ENCODE measurements at places on chromosomes 5 and 9. TPM values are rescaled to one million over a fixed set of nuclear protein-coding genes. Genes with fewer than 3 reads are reported as not detected.

The IL17B gene
- total RNA-seq, result not detected

The PPP2R2B gene
- 12.6 TPM for total RNA-seq

The PLPP7 gene
- 0.74 TPM for total RNA-seq

DNA sequence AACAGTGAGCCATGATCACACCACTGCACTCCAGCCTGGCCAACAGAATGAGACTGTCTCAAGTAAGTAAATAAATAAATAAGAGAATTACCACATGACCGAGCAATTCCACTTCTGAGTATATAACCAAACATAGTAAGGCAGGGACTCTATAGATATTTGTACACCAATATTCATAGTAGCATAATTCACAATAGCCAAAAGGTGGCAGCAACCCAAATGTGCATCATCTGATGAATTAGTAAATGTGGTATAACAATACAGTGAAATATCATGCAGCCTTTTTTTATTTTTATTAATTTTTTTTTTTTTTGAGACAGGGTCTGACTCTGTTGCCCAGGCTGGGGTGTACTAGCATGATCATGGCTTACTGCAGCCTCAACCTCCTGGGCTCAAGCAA, 33.1 kb downstream of the ALDH7A1 start:
- H3K4me1 ChIP-seq, result no peaks in the 10 kb centered on the region
- no peak overlapping the region for H3K27ac ChIP-seq
- DNase-seq, result no peak
- no peaks in the 10 kb centered on the region for H3K36me3 ChIP-seq
- H3K4me3 ChIP-seq, result no peak overlapping the region

DNA sequence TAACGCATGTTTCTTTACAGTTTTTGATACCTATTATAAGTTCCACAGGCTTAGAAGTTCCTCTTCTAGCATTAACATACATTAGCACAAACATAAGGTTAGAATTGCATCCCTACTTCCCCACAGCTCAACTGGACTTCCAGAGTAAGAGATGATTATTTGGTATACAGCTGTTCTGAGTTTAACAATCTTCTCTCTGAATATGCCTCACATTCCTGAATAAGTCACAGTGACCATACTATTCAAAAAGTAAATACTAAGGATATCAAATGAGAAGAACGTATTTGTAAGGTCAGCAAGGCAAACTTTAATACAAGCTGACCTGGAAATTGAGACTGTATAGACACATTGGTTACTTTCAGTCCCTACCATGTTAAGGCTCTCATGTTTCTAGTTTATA, 21.3 kb downstream of the NR6A1 start:
- no peak for DNase-seq
- no peaks in the 10 kb centered on the region for H3K36me3 ChIP-seq

DNA sequence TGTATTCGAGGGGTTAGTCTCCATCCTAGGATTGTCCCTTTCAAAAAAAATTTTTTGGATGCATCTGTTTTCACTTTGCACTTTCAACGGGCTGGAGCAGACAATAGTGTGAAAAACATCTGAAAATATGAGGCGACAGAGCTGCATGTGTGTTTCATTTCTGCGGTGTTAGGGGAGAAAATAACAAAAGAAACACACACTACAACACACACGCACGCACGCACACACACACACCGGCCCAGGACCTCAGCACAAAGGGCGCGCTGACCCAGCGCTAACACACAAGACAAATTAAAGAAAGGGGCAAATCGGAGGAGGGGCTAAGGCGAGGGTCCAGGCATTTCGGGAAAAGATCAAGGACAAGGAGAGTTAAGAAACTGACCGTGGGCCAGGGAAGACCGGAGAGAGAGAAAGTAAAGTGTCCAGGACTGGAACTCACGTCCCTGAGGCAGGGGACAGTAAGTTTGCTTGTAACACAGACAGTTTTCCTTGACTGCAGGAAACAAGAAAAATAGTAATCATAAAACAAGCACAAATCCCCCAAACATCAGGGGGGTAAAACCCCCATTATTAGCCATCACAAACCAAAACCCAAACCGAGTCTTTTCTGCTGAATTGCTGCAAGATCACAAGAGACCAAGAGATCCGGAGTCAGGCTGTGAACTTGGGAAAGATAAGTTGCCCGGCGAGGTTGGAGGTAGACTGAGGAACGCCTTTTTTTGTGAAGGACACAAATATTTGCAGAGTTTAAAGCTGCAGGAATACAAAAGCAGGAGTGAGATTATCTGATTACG, 302.1 kb downstream of the PARP8 start:
- H3K36me3 ChIP-seq, result peaks cover 8% of the 10 kb centered on the region
- peaks cover 23% of the 10 kb centered on the region for H3K4me1 ChIP-seq
- H3K27me3 ChIP-seq, result peaks cover 56% of the 10 kb centered on the region
- no peak overlapping the region for H3K27ac ChIP-seq
- no peak for DNase-seq

DNA sequence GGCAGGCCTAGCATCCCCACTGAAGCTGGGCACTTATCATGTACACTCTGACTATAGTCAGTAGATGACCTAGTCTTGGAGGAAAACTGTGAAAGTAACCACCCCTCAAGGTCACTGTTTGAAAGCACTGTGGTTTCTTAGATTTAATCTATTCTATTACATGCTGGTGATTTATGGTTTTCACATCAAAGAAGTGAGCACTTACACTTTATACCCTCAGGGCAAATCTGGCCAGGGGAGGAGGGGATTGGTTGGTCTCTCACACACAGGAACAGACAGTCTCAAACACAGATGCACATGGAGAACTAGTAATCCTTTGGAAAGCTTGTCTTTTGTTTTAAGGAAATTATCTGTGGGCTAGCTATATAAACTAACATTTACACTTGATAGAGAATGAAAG, 17.9 kb upstream of the SPIN1 start:
- H3K4me3 ChIP-seq, result no peak overlapping the region
- peaks cover 2% of the 10 kb centered on the region for H3K4me1 ChIP-seq
- H3K36me3 ChIP-seq, result peaks cover 19% of the 10 kb centered on the region
- DNase-seq, result no peak

- no peaks in the 10 kb centered on the region for H3K27me3 ChIP-seq
- no peaks in the 10 kb centered on the region for H3K4me1 ChIP-seq
- DNase-seq, result peak; percentile 39
- H3K27ac ChIP-seq, result no peak overlapping the region
Observed at GRCh38 chr5:1181451-1182359, 19.7 kb upstream of the SLC6A19 start.

DNA sequence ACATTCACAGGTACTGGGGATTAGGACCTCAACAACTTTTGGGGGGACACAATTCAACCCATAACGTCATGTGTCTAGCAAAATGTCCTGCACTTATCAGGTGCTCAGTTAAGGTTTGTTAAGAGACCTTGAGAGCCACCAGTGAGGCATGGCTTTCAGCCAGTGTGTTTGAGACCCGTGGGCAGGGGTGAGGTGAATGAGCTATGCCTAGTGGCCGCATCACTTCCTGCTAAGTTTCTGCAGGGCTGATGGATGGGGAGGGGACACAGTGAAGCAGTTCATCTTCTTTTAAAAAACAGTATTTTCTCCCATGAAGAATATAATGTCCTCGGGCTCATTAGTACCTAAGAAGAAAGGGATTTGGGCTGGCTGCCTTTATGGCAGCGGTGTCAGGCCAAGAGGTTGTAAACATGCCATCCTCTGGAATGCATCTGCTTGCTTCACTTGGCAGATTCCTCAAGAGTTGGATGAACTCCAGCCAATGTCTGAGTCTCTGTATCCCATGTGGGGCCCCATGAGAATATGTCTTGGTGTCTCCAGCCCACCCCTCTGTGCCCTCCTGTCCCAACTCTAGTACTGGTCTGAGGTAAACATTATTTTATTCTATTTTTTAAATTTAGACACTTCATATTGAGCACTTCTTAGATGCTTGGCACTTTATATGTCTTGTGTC, 282.2 kb downstream of the CWC27 start:
- H3K27me3 ChIP-seq, result peaks cover 9% of the 10 kb centered on the region
- H3K27ac ChIP-seq, result no peak overlapping the region
- no peaks in the 10 kb centered on the region for H3K36me3 ChIP-seq
- DNase-seq, result no peak
- H3K4me1 ChIP-seq, result peaks cover 3% of the 10 kb centered on the region

DNA sequence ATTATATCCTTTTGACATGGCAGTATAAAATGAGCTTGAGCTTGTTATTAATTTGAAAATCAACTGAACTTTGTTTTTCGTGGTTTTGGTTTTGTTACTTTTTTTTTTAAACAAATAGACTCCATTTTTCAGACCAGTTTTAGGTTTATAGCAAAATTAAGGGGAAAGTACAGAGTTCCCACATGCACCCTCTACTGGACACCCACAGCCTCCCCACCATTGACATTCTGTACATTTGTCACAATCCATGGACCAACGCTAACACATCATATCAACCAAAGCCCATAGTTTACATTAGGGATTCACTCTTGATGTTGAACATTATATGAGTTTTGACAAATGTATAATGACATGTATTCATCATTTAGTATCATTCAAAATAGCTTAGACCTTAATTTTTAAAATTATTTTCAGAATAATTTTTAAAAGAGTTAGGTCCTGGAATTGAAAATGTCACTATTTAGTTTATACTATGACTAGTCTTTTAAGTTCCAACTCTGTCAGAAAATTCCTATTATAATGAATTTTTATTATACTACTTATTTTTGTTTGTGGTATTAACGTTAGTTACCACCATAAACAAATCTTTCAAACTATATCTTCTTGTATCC, 35.3 kb upstream of the JMY start:
- no peaks in the 10 kb centered on the region for H3K4me1 ChIP-seq
- no peak for DNase-seq
- no peak overlapping the region for H3K4me3 ChIP-seq

DNA sequence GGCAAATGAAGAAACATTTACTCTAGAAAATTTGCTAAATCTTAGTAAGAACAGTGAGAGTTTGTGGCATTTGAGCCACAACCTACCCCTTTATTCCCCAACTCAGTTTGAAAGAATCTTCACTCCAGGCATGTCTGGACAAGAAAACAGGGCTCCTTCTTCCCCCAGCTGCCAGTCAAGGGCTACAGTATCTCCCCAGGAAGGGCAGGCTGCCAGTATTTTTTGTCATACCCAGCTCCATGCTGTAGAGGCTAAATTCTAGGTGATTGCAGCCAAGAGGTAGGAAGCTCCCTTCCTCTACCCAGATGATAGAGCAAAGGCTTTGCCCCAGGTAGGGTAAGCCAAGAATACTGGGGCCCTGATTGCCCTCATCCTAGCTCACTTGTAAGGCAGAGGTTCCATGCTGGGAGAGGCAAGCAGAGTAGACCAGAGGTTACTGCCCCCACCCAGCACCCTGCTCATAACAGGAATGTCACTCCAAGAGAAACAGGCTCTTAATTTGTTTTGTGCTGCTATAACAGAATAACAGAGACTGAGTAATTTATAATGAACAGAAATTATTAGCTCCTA, 20.0 kb upstream of the GRPEL2 start:
- H3K27me3 ChIP-seq, result no peaks in the 10 kb centered on the region
- no peak overlapping the region for H3K4me3 ChIP-seq
- no peaks in the 10 kb centered on the region for H3K4me1 ChIP-seq
- H3K36me3 ChIP-seq, result no peaks in the 10 kb centered on the region

GRCh38 chr9:69637817-69638200, 34.4 kb downstream of the APBA1 start:
- H3K27me3 ChIP-seq, result peaks cover 19% of the 10 kb centered on the region
- H3K36me3 ChIP-seq, result no peaks in the 10 kb centered on the region
- no peak overlapping the region for H3K27ac ChIP-seq

- H3K4me1 ChIP-seq, result no peaks in the 10 kb centered on the region
- peaks cover 9% of the 10 kb centered on the region for H3K27me3 ChIP-seq
- peaks cover 4% of the 10 kb centered on the region for H3K36me3 ChIP-seq
- DNase-seq, result no peak
- no peak overlapping the region for H3K4me3 ChIP-seq
- no peak overlapping the region for H3K27ac ChIP-seq
Observed at GRCh38 chr9:134894136-134894860, 13.7 kb downstream of the FCN2 start.

GRCh38 chr9:13360188-13360587, 80.7 kb upstream of the MPDZ start:
- H3K36me3 ChIP-seq, result no peaks in the 10 kb centered on the region
- H3K27me3 ChIP-seq, result no peaks in the 10 kb centered on the region
- DNase-seq, result no peak
- H3K27ac ChIP-seq, result no peak overlapping the region
- no peak overlapping the region for H3K4me3 ChIP-seq

- no peaks in the 10 kb centered on the region for H3K27me3 ChIP-seq
- H3K36me3 ChIP-seq, result no peaks in the 10 kb centered on the region
- DNase-seq, result no peak
- peaks cover 22% of the 10 kb centered on the region for H3K4me1 ChIP-seq
Observed at GRCh38 chr5:172918421-172919371, 40.5 kb upstream of the RPL26L1 start.

DNA sequence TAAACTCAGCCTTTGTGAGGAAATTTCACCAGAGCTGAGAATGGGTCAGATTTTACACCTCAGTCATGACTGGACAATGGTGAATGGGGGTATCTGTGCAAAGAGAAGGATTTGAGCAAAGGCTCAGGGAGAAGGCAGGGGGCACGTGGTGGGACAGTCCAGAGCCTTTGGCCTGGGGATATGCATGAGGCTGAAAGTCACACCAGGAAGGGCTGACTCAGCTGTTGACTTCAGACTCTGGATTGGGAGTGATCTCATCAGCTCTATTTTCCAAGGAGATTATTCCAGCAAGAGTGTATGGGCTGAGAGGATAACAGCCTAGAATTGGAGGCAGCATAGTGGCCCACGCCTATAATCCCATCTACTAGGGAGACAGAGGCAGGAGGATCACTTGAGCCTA, 53.6 kb downstream of the SAXO1 start:
- H3K36me3 ChIP-seq, result no peaks in the 10 kb centered on the region
- DNase-seq, result no peak
- peaks cover 7% of the 10 kb centered on the region for H3K4me1 ChIP-seq

DNA sequence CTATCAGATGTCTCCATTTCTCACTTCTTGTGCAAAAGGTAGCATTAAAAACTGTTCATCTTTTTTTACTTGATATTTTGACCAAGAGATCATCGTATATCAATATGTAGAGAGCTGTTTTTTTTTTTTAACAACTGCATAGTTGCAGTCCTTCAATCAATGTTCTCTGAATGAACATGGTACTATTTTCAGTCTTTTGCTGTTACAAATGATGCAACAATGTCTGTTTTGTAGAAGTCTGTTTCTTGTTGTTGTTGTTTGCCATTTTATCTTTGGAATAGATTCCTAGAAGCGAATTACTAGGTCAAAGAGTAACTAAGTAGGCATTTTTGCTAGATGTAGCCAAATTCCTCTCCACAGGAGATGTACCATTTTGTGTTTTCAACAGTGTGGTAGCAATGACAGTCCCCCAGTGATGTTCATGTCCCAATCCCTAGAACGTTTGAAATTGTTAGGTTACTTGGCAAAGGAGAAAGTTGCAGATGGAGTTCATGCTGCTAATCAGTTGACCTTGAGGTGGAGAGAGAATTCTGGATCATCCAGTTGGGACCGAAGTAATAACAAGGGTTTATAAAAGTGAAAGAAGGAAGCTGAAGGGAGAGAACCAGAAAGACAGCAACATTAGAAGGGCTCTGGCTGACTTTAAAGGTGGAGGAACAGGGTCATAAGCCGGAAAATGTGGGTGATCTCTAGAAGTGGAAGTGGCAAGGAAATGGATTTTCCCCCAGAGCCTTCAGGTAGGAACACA, 6.3 kb downstream of the MTREX start:
- H3K27me3 ChIP-seq, result no peaks in the 10 kb centered on the region
- H3K4me3 ChIP-seq, result no peak overlapping the region
- peaks cover 41% of the 10 kb centered on the region for H3K4me1 ChIP-seq
- H3K36me3 ChIP-seq, result peaks cover 26% of the 10 kb centered on the region
